ENCODE measurements at places on chromosomes 7 and 10.

GRCh38 chr10:98096316-98096715 lies 38.1 kb upstream of the R3HCC1L start:
- no peak for DNase-seq

DNA sequence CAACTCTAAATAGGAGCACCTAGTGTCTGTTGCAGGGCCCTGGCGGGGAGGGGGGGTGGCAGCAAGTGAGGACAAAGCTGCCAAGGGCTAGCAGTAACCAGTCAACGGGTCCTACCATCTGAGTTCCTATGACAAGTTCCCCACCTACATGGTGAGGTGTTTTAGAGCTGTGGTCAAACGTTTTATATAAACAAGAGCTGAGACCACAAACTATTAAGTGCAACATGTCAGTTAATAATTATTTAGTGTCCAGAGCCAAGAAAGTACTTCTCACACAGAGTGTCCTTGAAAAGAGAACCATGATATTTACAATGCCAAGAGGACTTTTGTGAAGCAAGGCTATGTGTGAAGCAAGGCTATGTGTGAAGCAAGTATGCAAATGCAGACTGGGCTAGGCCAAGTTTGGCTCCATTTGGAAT lies 434.7 kb downstream of the TNS3 start:
- no peak for DNase-seq

GRCh38 chr10:24858288-24859270 lies 93.8 kb downstream of the PRTFDC1 start:
- no peak for DNase-seq

GRCh38 chr10:69492091-69492745 lies 41.0 kb downstream of the TSPAN15 start:
- no peak for DNase-seq

DNA sequence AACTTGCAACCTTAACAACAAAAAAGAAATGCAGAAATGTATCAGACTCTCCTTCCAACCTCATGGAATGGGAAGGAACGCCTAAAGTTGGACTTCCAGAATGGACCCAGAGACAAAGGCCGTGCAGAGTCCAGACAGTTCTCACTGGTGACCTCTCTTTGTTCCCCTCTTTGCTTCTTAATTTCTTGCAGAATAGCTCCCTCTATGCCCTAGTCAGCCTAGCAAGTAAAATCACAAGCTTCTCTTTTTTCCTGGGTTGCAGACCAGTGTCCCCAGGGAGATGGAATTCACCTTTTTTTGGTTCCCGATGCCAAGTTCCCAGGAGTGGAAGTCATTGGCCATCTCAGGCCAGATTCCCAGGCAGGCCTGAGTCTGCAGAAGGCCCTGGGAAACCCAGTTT lies 278.0 kb downstream of the CCSER2 start:
- DNase-seq: no peak

- DNase-seq: no peak
These were observed 30.9 kb upstream of the SMKR1 start for GRCh38 chr7:129471402-129471827.

DNA sequence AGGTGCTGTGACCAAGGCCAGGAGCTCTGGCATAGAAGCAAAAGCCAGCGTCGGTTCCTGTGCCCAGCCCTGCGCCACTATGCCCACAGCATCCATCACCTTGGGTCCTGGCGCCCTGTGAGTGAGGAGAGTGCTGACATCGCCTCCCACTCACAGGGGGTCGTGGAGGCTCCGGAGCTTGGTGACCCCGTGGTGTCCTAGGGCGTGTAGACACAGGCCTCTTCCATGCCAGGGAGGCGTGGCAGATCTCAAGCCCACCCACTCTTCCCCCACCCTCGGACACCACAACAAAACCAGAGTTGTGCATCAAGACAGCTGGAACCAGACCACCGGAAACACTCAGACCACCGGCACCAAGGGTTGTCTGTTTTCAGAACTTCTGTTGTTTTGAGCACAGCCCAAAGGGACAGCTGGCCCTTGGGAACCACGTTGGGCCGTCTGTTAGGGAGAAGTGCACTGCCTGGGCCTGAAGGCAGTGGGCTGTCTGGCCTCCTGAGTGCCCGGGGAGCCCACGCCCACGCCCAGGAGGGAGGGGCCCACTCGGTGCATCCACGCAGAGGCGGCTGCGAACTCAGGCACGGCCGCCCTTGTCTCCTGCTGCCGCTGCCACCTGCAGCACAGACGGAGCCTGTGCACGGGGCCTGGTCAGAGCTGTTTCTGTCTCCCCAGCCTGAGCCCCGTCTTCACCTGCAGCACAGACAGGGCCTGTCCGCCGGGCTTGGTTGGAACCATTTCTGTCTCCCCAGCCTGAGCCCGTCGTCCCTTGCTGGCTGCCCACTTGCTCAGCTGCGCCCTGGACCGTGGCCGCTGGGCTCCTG lies 106.3 kb downstream of the INPP5A start:
- no peak for DNase-seq

DNA sequence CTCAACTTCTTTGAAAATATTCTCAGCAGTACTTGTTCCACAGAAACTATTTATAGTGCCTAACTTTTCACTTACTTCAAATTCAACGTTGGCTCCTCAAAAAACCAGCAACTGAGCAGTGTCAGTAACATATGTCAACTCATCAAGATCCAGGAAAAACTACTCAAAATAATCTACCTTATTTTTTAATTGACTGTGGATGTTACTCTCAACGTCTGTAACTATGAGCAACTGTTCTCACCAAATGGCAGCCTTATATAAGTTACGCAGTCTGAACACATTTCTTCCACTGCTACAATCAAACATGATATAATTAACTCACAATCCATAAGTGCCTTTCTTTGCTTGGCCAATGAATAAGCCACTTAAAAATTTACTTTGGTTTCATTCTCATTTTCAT lies 77.8 kb downstream of the SP8 start:
- DNase-seq: no peak

DNA sequence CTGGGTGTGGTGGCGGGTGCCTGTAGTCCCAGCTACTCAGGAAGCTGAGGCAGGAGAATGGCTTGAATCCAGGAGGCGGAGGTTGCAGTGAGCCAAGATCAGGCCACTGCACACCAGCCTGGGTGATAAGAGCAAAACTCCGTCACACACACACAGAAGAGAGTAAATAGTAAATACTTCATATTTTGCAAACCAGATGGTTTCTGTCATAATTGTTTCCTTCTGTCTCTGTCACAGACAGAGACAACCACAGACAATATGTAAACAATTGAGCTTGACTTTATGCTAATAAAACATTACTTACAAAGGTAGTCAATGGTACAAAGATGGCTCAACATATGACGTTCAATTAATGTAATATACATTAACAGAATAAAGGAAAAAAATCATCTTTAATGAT lies 83.7 kb downstream of the JMJD1C start:
- DNase-seq: no peak

DNA sequence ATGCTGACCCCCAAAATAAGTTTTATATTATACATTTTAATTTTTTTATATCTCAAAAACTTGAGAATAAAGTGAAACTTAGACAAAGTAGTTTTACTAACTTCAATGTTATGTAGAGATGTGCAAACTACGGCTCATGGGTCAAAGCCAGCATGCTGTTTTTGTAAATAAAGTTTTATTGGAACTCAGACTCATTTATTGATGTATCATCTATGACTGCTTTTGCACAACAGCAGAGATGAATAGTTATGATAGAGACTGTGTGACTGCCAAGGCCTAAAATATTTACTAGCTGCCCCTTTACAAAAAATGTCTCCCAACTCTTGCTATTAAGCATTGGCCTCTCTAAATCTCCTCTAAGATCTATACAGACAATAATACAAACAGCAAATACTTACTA lies 12.4 kb downstream of the MTPN start:
- no peak for DNase-seq

- DNase-seq: no peak
These were observed 34.4 kb downstream of the AGR3 start for GRCh38 chr7:16847381-16847860.

GRCh38 chr10:84563868-84564267 lies 235.5 kb downstream of the CCSER2 start:
- DNase-seq: no peak

DNA sequence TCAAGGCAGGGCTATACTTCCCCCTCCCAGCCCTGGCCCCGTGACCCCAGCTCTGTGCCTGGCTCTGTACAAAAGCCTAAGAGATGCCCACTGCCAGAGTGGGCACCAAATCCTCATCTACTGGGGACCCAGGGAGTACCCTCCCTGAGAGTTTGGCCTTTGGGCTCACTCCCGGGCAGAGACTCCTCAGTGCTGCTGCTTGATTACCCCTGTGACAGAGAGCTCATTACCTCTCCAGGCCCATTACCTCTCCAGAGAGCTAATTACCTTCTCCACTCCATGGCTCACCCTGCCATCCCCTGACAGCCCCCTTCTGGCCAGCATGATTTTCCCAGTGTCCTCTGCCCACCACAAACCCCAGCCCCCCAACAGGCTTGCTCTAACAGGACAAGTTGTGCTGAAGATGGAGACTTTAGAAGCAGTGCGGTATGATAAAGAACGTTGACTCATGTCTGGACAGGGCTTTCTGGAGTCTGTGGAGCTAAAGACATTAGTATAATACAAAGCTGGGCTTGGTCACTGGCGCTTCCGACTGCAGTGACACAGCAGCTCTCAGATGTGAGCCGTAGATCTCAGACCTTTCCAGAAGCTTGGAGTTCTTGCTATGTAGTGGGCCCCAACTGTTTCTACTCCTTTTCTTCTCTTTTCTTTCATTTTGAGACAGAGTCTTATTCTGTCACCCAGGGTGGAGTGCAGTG lies 111.3 kb upstream of the KCTD7 start:
- no peak for DNase-seq

GRCh38 chr10:24114556-24114955 lies 94.4 kb upstream of the KIAA1217 start:
- no peak for DNase-seq

DNA sequence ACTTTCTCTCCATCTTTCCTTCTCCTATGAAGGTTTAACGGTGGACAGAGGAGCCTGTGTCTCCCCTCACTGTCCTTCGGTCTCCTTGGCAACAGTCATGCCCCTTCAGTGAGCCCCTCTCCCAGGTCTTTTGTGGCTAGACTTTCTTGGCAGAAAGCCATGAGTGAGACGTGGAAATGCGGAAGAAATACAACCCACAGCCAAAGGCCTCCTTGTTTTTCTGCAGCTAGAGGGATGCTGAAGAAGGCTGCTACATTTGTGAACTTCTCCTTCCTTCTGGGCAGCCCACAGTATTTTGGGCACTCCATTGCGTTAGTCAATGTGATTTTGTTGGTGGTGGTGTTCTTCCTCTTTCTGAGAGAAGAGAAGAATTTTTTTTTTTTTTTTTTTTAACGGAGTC lies 333.7 kb upstream of the PODXL start:
- DNase-seq: no peak

DNA sequence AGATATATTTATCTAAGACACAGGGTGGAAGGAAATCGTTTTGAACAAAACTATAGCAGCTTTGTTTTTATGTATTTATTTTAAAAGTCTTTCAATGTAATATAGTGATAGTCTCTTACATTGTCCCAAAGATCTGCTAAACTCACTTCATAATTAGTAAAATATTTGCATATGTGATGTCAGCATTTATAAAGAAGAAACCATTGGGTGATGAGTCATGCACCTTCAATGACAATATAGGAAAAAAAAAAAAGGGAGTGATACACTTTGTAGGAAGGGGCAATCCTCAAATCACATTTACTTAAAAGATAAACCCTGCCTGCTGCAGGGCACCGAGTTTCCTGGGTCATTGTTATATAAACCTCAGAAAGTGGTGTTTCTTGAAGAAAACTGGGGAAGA lies 112.4 kb upstream of the SEMA3C start:
- DNase-seq: no peak

GRCh38 chr7:53351681-53352080 lies 316.2 kb downstream of the POM121L12 start:
- DNase-seq: no peak

DNA sequence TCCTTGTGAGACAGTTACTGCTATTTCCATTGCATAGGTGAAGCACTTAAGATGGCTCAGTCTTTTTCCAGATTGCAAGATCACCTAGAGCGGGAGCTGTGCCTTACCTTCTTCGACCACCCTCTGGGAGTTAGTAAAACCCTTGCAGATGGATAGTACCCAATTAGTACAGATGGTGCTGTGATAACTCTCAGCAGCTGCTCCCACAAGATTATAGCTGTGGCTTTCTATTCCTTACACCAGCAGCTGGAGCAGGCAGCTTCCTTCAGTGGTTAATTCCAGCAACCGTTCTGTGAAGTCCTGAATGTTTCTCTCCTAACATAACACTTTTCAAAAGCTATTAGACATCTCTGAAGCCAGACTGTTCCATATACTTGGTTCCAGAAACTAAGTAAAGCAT lies 796.8 kb downstream of the XPNPEP1 start:
- no peak for DNase-seq

DNA sequence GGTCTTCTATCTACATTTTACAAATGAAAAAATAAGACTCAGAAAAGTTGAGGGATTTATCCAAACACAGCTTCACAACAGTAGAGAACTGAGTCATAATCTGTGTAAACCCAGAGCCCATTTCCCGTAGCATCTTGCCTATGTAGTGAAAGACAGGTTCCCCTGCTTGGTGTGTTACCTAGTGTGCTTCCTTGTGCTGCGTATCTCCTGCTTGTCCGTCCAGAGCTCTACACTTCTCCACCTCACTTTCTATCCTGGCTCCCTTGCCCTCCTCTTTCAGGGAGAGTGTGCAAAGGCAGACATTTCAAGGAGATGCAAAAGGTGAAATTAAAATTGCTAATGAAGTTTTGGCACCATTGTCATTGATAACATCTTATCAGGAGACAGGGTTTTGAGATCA lies 1.4 kb upstream of the ASNS start:
- DNase-seq: no peak

- no peak for DNase-seq
These were observed 625.1 kb downstream of the MAGI2 start for GRCh38 chr7:78828317-78828716.

DNA sequence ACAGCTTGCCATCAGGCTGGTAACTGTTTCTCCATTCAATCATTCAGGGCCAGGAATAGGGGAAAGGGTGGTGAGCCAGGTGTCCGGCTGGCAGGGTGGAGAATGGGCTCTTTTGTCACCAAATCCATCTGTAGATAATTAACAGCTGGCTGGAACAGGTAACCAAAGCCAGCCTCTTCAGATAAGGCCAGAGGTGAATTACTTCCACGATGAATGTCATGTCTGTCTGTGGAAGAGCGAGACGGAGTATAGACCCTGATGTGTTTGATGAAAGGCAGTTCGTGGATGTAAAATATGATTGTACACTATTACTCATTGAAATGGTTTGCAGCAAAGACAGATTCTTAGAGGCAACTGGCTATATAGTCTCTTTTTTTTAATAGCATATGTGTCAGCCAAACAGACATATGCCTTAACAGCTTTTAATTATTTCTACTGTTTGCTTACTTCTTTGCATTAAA lies 149.8 kb downstream of the KLF6 start:
- no peak for DNase-seq

Measured in NCI-H1105 (cell line).